ENCODE measurements at places on chromosomes 3 and 15.

GRCh38 chr3:13148126-13148525, 74.9 kb upstream of the IQSEC1 start:
- DNase-seq = no peak

DNA sequence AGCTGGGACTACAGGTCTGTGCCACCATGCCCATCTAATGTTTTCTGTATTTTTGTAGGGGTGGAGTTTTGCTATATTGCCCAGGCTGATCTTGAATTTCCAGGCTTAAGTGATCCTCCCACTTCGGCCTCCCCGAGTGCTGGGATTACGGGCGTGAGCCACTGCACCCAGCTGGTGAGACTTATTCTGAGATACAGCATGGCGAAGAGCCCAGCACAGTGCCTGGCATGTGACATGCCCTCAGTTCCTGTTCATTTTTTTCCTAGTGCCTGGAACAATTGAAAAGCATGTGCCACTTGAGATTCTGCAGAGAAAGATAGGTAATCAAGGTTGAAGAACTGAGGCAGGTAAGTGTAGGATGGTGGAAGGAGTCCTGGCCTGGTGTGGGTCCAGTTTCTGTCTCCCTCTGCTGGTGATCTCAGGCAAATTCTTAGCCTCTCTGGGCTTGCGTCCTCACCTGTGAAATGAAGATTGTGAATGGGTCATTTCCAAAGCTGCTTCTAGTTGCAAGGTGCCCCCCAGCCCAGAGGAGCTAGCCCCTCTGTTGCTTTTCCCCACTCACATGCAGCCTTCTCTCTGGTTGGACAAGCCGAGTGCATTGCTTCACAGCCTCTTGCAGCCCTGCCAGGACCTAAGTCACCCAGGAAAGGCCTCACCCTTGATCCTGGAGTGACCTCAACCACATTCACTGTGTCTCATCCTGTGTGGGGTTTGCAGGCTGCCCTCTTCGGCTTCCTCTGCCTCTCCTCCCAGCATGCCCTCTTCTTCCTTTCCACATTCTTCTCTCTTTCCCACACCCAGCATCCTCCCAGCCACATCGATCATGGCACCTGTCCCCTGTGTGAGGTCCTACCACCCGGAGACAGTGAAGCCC, 4.3 kb upstream of the RHCG start:
- DNase-seq = no peak

- no peak for DNase-seq
Measured at GRCh38 chr3:24351779-24352469, 142.7 kb downstream of the THRB start.

DNA sequence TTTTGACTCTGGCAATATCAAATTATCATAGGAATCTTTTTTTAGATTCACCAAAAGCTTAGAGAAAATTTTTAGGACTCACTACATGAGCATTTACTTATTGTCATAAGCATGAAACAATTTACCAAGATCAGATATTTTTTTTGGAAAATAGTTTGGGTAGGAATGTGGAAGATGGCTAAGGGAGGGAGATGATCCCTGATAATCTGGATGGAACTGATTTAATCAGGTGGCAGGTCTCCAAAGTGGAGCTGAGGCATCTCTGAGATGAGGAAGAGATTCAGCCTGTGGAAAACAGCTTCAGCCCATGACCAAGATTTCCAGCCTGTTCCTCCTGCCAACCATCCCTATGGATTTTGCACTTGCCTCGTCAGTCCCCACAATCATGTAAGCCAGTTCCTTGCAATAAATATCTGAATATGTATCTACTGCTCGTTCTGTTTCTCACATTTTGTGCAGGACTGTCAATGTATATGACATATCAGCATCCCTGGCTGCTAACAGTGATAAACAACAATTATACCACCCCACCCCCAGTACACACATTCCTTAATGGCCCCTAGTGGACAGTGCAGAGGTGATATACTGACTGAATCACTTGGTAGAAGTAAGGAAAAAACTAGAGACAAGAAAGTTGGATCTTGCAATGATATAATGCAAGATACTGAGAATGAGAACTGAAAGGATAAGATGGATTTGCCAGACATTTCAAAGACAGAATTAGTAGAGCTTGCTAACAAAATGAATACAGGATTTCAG, 183.8 kb downstream of the NEK10 start:
- DNase-seq = no peak

- DNase-seq = no peak
Measured at GRCh38 chr15:34841262-34841725, 45.9 kb upstream of the ACTC1 start.

DNA sequence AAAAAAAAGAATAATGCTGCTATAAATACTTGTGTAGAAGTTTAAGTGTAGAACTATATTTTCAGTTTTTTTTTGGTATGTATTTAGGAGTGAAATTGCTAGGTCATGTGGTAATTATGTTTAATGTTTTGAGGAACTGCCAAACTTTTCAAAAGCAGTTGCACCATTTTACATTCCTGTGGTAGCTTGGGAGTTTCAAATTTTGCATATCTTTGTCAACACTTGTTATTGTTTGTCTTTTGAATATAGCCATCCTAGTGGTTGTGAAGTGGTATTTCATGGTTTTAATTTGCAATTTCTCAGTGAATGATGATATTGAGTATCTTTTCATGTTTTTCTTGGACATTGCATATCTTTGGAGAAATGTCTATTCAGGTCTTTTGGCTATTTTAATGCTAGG, 30.4 kb downstream of the SKIL start:
- no peak for DNase-seq

GRCh38 chr3:42683875-42684598, 1.3 kb upstream of the KLHL40 start:
- DNase-seq = no peak

All from GM20000 (cell line).